Activated naive CD4-positive, alpha-beta T cell treated with Interleukin-2 at 50 U/mL for 16 hours (primary cell): ENCODE measurements at places on chromosomes 2 and 18.

- DNase-seq: no peak
Observed at GRCh38 chr2:96789245-96789617, 26.8 kb upstream of the CNNM3 start.

DNA sequence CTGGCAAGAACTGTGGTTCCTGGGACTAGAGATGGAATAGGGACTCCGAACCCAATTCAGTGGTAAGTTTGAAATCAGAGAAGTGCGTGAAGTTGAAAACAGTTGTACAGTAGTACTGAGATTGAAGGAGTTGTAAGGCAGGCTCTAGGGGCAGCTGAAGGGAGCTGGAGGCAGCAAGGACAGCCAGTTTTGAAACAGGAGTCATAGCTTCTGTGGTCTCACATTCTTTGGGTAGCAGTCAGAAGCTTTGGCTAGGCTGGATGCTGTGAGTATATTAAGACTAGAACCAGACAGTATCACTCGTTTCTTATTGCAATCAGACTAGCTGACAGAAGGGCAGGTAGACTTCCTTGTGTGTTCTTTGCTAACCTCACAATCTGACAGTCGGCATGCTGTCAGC lies 64.5 kb upstream of the ADAM23 start:
- no peak for DNase-seq

DNA sequence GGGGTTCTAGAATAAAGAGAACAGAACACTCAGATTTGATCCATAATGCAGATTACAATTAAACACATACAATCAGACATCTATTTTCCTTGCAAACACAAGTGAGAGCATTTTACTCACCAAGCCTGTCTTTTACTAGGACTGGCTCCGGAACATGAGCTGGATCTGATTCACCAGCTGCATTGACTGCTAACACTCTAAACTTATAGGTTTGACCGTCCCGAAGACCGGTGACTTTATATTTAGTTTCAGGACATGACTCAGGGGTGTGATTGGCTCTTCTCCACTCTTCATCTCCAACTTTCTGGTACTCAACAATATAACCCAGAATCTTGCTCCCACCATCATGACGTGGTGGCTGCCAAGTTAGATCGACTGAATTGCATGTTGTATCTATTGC lies 112.4 kb downstream of the PLEKHA3 start:
- DNase-seq: no peak

DNA sequence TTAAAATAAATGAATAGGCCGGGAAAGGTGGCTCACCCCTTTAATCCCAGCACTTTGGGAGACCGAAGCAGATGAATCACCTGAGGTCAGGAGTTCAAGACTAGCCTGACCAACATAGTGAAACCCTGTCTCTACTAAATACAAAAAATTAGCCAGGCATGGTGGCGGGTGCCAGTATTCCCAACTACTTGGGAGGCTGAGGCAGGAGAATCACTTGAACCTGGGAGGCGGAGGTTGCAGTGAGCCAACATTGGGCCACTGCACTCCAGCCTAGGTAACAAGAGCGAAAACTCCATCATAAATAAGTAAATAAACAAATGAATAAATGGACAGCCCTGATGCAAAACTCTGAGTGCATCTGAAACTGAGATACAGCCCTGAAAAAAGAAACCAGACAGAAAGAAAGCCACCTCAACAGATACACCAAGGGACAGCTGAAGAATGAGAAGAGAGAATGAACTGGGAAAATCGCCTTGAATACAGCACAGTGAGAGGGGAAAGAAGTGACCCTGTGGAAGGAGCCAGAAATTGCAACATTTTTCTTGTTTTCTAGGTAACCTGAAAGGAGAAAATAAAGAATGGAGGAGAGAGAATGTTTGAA lies 64.4 kb downstream of the TRABD2A start:
- no peak for DNase-seq

- DNase-seq: no peak
Observed at GRCh38 chr2:160482673-160483072, 10.9 kb downstream of the RBMS1 start.

GRCh38 chr2:199968126-199968525 lies 12.7 kb downstream of the MAIP1 start:
- no peak for DNase-seq

DNA sequence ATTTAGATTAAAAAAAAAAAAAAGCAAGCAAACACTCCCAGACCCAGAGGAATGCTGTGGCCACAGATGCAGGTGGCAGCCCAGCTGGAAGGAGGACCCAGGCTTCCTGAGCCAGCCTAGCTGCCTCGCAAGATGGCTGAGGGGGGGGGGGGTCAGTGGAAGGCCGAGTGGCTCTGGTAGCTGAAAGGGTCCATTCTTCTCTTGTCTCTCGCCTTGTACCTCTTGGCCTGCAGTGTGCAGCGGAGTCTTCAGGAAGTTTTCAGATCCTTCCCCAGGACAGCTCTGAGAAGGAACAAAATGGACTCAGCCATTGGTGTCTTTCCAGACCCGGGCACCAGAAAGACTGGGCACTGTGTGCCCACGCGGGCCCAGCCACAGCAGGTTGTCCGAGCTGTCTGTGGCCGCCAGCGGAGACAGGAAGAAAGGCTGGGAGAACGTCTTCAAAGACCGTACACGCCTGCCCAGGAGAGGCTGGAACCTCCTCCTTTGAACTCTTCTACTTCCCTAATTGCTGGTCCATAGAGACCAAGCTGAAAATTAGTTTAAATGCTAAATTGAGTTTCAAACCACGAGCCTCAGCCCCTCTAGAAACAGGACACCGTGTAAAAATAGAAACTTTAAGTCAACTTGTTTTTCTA lies 21.3 kb downstream of the APCDD1 start:
- no peak for DNase-seq

DNA sequence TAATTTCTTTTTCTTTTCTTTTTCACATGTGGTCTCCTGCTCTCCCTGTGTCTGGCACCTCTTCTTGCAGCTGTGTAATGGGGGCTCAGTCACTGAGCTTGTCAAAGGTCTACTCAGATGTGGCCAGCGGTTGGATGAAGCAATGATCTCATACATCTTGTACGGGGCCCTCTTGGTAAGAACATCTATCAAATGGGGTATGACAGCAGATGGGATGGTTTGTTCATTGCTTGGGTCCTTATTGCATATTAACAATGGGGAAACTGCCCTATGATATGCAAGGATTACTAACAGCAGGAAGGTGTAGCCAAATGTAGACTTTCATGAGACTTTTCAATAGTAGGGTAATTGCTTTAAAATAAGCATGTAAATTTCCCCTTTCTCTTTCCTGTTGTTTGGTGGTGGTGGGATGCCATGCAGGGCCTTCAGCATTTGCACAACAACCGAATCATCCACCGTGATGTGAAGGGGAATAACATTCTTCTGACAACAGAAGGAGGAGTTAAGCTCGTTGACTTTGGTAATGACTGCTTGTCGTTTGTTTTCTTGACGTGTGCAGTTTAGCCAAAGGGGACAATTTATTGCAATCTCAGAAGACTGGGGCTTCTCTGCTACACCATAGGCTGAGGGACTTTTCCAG lies 36.5 kb downstream of the MYO3B start:
- no peak for DNase-seq

GRCh38 chr2:106734165-106734564 lies 151.8 kb downstream of the ST6GAL2 start:
- no peak for DNase-seq

GRCh38 chr18:69689121-69689759 lies 258.4 kb downstream of the CD226 start:
- no peak for DNase-seq

GRCh38 chr18:39660141-39660540 lies 2094.5 kb upstream of the CELF4 start:
- no peak for DNase-seq

GRCh38 chr2:241762933-241763369 lies 13.7 kb upstream of the GAL3ST2 start:
- DNase-seq: peak; percentile 70

DNA sequence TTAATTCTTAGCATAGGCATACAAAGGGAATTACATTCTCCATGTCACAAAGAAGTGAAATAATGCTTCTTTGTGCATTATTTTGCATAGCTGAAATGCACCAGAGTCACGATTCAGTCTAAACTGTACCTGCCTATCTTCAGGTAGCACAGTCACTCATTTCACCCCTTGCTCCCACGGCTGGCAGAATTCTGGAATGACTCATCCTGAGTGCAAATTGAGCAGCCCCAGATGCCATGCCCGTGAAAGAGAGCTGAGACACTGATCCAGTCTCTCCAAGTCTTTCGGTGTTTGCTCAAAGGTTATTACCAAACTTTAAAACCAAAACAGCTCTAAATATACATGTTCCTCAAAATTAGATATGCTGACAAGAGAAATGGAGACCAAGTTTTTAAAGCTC lies 168.3 kb upstream of the POU3F3 start:
- no peak for DNase-seq

GRCh38 chr2:107402330-107402729 lies 424.4 kb upstream of the RGPD4 start:
- DNase-seq: no peak

GRCh38 chr18:57930476-57930875 lies 113.5 kb upstream of the NEDD4L start:
- DNase-seq: no peak

DNA sequence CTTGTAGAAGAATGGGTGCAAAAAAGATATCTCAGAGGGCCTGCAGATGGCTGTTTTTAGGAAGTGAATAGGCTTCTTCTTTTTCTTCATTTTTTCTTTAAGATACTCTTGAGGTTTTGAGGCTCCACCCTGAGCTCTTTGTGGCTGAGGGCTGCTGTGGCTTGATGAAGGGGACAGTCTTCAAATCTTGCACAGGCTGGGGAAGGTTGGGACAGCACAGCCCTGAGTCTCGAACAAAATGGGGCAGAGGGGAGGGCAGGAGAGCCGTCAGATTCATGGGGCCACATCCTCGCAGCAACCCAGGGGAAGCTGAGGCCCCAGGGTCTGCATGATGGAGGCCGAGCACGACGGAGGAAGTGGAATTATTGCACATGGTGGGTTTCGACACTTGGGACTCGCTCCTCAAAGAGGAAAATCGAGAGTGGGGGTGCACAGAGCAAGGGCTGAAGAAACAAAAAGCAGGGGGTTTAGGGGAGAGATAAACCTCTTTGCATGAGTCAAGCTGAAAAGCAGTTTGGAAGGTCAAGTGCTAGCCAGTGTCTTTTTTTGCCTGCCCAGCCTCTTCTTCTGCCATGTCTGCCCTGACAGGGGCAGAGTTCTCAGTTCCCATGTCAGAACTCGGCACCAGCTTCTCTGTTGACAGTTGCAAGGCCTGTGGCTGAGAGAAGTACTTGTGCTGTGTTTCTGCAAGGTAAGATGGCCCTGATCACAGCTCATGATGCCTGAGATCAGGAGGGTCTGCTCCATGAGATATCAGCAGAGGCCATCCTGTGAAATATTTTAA lies 19.5 kb downstream of the INPP4A start:
- peak; percentile 24 for DNase-seq

GRCh38 chr2:173673640-173674039 lies 291.5 kb downstream of the SP3 start:
- DNase-seq: no peak

GRCh38 chr2:120709608-120710041 lies 26.0 kb upstream of the GLI2 start:
- no peak for DNase-seq

DNA sequence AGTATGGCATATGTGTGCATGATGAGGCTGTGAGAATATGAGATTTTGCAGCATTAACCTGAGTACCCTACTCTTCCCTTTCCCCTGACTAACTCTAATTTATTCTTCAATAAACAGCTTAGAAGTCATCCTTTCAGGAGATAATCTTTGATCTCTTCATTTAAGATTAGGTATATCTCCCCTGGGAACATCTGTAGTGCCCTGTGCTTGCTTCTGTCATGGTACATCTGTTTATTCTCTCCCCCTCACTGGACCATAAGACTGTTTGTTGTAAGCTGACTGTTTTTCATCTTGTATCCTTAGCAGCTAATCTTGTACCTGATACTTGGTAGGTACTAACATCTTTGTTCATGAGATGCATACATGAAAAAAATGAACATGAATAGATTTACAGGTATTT lies 83.1 kb downstream of the MBD5 start:
- no peak for DNase-seq

DNA sequence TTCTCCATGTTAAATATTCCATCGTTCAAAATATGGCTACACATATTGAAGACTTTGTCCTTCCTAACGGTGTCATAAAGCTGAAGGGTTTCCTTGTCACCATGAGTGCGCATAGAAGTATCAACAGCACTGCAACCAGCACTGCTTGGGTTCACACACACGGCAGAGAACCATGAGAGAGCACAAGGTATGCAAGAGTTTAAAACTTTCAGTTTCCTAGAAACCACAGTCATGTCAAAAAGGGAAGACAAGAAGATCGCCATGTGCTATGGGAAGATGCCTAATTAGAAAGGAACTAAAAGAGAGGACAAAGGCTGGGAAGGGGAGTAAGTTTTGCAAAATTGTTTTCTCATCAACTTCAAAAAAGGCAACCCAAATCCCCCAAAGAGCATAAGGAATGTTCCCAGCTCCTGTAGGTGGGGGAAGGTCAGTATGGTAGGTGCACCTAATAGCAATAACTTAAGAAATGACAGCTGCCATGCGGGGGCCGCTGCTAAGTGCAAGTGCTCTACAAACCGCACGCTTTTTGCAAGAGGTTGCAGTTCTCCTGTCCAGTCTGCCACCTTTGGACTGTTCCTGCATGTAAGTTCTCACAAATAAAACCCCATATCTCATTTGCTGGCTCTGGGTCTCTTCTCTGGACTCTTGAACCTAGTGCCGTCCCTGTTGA lies 136.8 kb downstream of the TMEM163 start:
- DNase-seq: no peak

GRCh38 chr2:104818264-104818663 lies 35.7 kb upstream of the POU3F3 start:
- no peak for DNase-seq

GRCh38 chr18:58032233-58032632 lies 11.8 kb upstream of the NEDD4L start:
- DNase-seq: no peak

DNA sequence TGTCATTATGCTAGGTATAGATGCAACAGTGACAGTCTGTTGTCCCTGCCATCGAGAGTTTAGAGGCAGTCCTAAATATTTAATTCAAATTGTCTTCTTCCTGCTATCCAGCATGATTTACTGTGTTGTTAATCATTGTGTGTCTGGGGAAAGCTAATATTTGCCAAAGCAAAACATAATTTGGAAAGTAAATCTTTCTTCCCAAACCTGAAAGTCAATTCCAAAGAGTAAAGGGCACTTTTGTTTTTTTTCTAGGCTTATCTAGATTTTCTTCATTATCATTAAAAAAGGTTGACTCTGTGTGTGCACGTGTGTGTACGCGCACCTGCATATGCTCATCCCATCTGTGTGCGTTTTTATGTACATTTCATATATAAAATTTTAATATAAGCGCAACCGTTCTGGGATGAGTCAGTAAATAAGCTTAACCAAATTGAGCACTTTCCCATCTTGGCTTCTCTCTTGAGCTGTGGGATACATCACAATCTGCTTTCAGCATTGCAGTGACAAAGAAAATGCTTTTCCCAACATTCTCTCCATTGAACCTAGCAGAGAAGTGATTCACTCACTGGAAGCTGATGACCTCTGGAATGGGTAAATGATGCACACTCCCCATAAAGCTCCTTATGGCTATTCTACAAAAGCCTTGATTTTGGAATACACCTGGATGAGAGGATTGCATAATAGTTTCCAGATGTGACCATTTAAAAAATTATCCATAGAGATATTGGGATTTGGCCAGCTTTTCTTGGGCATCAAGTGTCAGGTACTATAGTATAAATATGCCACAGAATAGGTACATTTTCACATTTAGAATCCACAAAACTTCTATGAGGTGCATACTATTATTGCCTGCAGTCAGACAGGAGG lies 488.4 kb downstream of the ADCYAP1 start:
- no peak for DNase-seq
